ENCODE measurements at places on chromosomes 7 and 10.

DNA sequence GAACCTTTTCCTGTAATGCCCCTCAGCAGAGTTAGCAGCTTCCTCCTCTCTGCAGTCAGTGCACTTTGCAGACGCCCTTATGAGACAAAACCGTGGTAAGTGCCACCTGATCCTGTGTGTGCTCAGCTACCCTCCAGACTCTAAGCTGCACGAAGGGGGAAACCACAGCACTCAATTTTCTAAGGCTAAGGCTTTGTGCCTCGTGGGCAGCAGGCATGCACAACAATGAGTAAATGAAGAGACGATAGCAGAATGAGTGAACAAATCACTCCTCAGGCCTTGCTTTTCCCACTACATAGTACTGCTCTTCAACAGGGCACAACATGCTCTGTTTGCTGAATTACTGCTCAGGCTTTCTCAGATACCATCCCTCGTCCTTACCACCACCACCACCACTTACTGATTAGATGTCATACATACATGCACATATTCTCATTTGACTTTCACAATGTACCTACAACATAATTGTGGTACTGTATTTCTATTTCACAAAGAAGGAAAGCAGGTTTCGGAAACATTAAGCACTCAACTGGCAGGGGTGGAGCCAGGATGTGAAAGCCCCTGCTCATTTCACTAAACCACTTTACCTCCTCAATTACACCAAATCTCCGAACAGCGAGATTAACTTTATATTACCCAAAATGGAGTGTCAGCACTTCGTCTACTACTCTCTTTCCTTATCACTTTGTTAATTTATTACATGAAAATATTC, 85.4 kb downstream of the ICA1 start:
- H3K27ac ChIP-seq: peak overlapping the region; percentile 99
- H3K4me3 ChIP-seq: peak overlapping the region; percentile 58
- H3K27me3 ChIP-seq: no peaks in the 10 kb centered on the region
- peaks cover 51% of the 10 kb centered on the region for H3K4me1 ChIP-seq
- peaks cover 17% of the 10 kb centered on the region for H3K36me3 ChIP-seq

GRCh38 chr10:86344714-86345161, 21.9 kb downstream of the GRID1 start:
- no peak overlapping the region for H3K4me3 ChIP-seq
- DNase-seq: no peak
- H3K36me3 ChIP-seq: no peaks in the 10 kb centered on the region
- peaks cover 2% of the 10 kb centered on the region for H3K27me3 ChIP-seq

DNA sequence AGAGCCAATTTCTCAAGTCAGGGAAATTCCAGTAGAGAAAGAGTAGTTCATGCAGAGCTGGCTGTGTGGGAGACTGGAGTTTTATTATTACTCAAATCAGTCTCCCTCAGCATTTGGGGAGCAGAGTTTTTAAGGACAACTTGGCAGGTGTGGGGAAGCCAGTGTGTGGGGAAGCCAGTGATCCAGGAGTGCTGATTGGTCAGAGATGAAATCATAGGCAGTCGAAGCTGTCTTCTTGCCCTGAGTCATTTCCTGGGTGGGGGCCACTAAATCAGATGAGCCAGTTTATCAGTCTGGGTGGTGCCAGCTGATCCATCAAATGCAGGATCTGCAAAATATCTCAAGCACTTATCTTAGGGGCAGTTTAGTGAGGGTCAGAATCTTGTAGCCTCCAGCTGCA, 194.6 kb upstream of the NRG3 start:
- H3K27ac ChIP-seq: no peak overlapping the region
- H3K36me3 ChIP-seq: no peaks in the 10 kb centered on the region
- peaks cover 2% of the 10 kb centered on the region for H3K4me1 ChIP-seq
- H3K4me3 ChIP-seq: no peak overlapping the region

DNA sequence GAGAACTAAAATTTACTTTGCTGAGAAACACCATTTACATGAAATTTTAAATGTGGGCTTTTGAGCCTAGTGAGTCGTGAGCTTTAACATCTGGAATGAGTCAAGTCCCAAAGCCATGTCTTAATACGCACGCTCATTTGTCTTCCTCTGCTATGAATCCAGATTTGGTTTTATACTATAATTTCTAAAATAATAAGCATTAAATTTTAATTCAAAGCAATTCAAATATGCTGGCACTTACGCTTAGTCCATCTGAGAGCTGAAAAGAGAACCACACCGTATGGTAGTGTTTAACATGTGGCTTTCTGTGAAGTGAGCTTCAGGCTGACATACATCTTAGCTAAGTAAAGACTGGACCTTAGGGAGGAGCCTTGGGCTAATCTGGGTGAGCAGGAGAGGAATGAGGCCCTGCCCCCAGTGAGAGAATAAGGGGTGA, 52.2 kb downstream of the CUBN start:
- no peak overlapping the region for H3K4me3 ChIP-seq
- no peak for DNase-seq
- H3K36me3 ChIP-seq: no peaks in the 10 kb centered on the region
- no peak overlapping the region for H3K27ac ChIP-seq
- peaks cover 1% of the 10 kb centered on the region for H3K4me1 ChIP-seq
- H3K27me3 ChIP-seq: no peaks in the 10 kb centered on the region

- H3K27me3 ChIP-seq: peaks cover 41% of the 10 kb centered on the region
- no peaks in the 10 kb centered on the region for H3K36me3 ChIP-seq
- H3K27ac ChIP-seq: no peak overlapping the region
- DNase-seq: no peak
These were observed 3.6 kb downstream of the PLAC9 start for GRCh38 chr10:80136134-80136571.

GRCh38 chr10:132371641-132372081, 25.3 kb upstream of the PWWP2B start:
- H3K36me3 ChIP-seq: no peaks in the 10 kb centered on the region
- peaks cover 3% of the 10 kb centered on the region for H3K4me1 ChIP-seq
- H3K27ac ChIP-seq: no peak overlapping the region
- H3K27me3 ChIP-seq: peaks cover 1% of the 10 kb centered on the region
- H3K4me3 ChIP-seq: no peak overlapping the region

DNA sequence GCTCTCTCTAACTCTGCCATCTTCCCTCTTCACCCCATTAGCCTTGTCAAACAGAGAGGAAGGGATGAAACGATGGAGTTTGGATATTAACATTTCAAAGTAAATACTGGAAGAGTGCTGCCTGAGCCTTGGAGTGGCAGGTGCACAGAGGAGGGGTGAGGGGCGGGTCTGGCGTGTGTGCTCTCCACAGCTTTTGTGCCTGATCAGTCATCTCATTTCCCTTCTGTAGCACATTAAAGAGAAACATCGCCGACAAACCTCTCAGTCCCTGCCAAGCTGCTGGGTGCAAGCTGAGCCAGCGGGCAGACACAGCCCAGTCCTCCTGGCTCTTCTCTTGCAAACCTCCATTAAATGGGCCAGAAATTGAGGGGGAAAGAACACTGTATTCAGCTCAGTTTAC, 76.2 kb downstream of the SLIT1 start:
- no peak for DNase-seq
- no peaks in the 10 kb centered on the region for H3K36me3 ChIP-seq
- no peak overlapping the region for H3K27ac ChIP-seq
- H3K27me3 ChIP-seq: peaks cover 22% of the 10 kb centered on the region

DNA sequence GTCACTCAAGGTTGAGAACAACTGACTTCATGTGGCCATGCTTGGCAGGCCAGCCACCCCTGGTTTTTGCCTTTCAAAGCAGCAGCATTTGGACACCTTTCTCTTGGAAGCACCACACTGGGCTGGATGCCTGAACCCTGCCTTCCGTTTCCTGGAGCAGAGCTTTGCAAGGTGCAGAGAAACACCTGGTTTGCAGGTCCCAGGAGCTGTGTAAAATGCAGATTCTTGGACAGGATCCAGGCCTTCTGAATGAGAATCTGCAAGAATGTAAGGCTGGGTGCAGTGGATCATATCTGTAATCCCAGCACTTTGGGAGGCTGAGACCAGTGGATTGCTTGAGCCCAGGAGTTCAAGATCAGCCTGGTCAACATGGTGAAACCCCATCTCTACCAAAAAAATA, 18.0 kb upstream of the DUSP5 start:
- peaks cover 2% of the 10 kb centered on the region for H3K27me3 ChIP-seq
- H3K4me1 ChIP-seq: peaks cover 3% of the 10 kb centered on the region
- no peak overlapping the region for H3K4me3 ChIP-seq
- no peak overlapping the region for H3K27ac ChIP-seq
- DNase-seq: no peak

DNA sequence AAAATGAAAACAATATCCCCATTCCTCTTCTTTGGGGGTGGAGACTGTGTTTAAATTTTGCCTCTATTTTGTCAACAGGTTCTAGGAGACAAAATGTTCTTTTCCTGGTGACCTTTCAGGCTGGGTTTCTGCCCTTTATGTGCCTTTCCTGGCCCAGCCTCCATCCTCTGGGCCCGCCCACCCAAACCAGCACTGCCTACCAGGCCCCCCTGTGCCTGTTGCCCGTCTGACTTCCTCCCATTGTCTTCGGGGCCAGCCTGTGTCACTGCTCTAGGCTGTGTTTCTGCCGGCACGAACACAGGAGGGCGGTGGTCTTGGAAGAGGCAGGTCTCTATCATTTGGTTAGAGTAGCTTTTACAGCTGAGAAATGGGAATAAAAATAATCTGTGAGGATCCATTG, 13.9 kb downstream of the TSPAN14 start:
- peak overlapping the region; percentile 90 for H3K27ac ChIP-seq
- H3K27me3 ChIP-seq: no peaks in the 10 kb centered on the region
- peaks cover 98% of the 10 kb centered on the region for H3K4me1 ChIP-seq
- peak; percentile 58 for DNase-seq
- H3K36me3 ChIP-seq: peaks cover 63% of the 10 kb centered on the region

DNA sequence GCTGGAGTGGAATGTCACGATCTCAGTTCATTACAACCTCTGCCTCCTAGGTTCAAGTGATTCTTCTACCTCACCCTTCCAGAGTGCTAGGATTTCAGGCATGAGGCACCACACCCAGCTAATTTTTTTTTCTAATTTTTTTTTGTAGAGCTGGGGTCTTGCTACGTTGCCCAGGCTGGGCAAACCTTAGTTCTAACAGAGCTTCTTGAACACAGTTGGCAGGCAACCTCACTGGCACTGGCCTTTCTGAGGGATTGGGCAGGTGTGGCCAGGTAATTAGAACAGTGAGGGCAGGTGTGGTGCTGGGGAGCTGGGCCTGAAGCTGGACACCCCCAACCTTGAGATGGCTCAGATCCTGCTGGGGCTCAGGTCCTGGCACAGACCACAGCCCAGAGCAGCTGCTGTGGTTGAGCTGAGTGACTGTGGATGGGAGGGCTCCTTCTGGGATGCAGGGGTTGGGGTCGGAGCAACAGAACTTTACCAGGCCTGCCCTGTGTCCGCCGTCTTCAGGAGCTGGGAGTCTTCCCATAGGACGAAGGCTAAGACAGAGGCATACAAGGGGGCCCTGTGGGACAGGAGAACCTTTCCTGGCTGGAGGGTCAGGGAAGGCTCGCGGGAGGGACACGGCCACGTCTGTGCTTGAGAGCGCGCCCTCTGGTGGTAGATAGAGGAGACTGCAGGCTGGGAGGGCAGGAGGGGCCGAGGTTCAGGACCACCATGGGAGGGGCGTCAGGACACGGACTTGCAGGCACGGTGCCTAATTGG, 48.2 kb downstream of the COL26A1 start:
- peaks cover 9% of the 10 kb centered on the region for H3K27me3 ChIP-seq
- no peak overlapping the region for H3K27ac ChIP-seq
- peak; percentile 34 for DNase-seq
- no peaks in the 10 kb centered on the region for H3K36me3 ChIP-seq
- H3K4me3 ChIP-seq: no peak overlapping the region
- H3K4me1 ChIP-seq: peaks cover 7% of the 10 kb centered on the region

DNA sequence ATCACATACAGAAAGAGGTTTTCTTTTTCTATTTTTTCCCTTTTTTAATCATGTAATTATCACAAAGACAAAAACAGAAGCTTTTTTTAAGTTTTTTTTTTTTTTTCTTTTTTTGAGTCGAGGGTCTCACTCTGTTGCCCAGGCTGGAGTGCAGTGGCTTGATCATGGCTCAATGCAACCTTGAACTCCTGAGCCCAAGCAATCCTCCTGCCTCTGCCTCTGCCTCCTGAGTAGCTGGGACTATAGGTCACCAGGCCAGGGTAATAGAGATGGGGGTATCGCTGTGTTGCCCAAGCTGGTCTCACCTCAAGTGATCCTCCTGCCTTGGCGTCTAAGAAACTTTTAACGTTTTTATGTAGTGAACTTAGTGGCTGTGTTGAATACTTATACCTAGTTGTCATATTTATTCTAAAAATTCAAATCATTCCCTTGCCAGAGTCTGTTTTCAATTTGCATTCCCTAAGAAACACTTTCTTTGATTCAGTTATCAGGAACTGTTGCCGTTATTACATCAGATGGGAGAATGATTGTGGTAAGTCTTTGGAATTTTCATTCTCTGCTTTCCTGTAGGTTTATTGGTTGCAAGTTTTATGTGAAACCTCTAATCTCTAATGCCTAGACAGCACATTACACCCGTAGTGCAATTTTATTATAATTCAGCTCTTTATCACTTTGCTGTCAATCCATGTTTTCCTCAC, 1.3 kb downstream of the LSM8 start:
- H3K36me3 ChIP-seq: peaks cover 47% of the 10 kb centered on the region
- DNase-seq: no peak
- H3K4me1 ChIP-seq: peaks cover 38% of the 10 kb centered on the region
- H3K27me3 ChIP-seq: no peaks in the 10 kb centered on the region
- H3K27ac ChIP-seq: no peak overlapping the region
